GM23338 (cell line): ENCODE measurements at places on chromosomes 16 and 17.

- peak; percentile 40 for DNase-seq
Observed at GRCh38 chr16:72094266-72094610, 591 bp downstream of the DHX38 start.

DNA sequence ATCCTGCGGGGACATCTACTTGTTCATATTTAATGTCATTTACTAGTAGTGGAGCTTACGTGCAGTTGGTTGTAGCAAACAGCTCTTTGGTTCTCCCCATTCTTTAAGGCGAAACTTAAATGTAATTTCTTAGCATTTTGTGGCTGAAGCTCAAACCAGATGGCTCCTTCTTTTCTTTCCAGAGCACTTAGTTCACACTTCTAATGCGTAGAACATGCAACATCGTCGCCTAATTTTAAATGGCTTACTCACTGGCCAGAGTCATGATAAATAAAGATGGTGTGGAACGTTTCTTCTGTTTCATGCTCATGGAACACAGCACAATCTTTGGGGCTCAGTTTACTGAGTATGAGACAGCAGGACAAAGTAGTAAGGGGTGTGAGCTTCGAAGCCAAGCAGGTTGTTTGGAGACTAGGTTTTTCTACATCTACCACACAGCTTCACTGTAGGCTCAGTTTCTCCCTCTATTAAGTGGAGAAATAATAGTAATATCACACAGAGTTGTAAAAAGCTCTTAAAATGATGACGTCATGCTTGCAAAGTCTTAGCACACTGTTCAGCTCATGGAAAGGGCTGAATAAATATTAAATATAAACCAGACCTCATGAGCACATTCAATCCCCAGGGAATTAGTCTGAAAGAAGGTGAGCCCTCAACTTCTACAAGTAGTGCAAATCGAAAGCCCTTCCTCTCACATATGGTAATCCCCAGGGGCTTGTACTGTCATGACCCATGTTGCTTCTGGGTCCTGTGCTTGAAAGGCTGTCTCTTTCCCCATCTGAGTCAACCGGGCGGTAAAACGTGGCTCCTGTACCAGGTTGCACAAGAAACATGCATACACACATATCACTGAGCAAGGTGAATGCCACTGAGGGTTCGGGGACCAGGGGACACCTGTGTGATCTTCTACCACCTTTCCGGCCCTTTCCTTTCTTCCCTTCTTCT is 384.3 kb downstream of the CDH13 start:
- no peak for DNase-seq

- DNase-seq: no peak
Observed at GRCh38 chr16:10965440-10966061, 21.2 kb downstream of the CLEC16A start.

- no peak for DNase-seq
Observed at GRCh38 chr17:79046916-79047280, 22.9 kb downstream of the C1QTNF1 start.
